ENCODE measurements at places on chromosomes 12 and 14.

DNA sequence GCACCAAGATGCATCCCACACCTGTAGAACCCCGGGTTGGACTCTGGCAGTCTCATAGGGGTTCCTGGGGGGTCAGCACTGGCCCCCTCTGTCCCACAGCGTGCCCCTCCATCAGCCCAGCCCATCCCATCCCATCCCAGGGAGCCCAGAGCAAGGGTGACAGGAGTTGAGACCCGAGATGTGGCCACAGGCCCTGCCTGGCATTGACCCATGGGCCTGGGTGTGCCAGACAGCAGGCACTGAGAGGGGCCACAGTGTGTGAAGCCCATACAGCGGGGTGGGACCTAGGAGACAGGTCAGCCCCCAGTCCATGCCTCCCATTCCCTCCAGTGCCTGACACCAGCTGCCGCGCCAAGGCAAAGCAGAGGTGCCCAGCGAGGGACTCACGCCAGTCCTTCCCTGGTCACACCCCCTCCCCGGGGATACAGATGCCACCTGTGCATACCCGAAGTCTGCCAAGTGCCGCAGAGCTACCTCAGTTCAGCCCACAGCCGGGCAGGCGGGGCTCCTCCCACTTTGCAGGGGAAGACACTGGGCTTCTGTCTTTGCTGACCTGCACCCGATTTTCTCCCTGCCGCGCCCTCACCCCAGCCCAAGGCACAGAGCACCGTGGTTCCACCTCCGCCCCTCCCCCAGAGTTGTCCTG, 50.4 kb downstream of the CYP46A1 start:
- DNase-seq: no peak

DNA sequence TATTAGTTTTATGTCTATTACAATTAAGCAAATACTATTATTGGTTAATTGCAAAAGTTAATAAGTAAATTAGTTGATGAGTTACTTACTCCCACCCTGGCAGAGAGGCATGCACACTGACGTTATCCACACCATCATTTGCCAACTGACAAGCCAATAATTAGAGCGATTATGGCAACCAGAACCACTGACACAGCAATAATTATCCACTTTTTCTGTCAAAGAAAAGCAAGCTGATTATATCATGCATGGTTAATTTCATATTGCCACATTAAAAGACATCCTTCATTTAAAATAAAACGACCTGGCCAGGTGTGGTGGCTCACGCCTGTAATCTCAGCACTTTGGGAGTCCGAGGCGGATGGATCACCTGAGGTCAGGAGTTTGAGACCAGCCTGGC, 43.1 kb downstream of the STX2 start:
- no peak for DNase-seq

DNA sequence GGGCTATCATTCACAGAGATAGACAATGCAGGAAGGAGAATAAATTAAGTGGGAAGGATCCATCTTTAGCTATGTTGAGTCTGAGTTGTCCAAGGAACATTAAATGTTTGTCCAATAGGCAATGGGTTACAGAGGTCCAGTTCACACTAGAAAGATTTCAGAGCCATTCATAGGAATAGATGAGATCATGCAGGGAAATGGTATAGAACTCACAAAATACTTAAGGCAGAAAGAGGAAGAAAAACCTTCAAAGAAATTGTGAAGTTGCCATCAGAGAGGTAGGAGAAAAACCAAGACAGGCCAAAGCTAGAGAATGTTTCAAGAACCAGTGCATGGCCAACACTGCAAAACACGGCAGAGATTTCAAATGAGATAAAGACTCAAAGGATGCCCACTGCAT, 94.1 kb downstream of the PHLDA1 start:
- DNase-seq: no peak

DNA sequence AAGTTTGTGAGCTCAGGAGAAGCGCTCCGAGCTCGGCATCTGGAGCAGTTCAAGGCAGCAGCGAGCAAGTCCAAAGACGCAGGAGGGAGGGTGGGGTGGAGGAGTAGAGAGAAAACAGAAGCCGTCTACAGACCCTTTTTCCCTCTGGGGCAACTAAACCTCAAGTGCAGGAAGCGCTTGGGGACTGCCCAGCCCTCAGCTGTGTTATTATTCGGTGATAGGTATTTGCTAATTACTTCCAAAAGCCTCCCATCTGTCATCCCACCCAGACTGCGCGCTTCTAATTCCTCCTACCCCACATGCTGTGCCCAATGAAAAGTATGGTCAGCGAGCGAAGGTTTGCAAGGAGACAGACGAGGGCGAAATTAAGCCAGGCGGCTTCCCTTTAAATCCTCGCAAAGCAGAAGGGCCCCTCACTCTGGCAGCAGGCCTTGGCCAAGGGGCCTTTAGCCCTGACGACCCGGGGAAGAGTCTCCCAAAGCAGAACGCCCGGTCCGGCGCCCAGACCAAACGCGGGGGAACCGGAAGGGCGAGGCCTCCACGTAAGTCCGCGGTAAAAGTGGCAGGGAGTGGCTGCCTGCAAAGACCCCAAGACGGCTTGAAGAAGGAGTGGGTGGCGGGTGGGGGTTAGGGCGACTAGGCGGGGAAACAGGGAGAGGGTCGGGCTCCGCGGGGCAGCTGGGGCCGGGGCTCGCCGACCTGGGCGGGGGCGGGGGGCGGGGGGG, 507 bp upstream of the CD9 start:
- DNase-seq: peak; percentile 52

- DNase-seq: no peak
Observed at GRCh38 chr12:68977909-68978610, 45.1 kb upstream of the CPM start.

Measured in fibroblast of the aortic adventitia (primary cell).